Activated naive CD8-positive, alpha-beta T cell treated with anti-CD3 and anti-CD28 coated beads, Interleukin-2, amount 50 U/mL, for 16 hours (primary cell): ENCODE measurements at places on chromosomes 3 and 15.

DNA sequence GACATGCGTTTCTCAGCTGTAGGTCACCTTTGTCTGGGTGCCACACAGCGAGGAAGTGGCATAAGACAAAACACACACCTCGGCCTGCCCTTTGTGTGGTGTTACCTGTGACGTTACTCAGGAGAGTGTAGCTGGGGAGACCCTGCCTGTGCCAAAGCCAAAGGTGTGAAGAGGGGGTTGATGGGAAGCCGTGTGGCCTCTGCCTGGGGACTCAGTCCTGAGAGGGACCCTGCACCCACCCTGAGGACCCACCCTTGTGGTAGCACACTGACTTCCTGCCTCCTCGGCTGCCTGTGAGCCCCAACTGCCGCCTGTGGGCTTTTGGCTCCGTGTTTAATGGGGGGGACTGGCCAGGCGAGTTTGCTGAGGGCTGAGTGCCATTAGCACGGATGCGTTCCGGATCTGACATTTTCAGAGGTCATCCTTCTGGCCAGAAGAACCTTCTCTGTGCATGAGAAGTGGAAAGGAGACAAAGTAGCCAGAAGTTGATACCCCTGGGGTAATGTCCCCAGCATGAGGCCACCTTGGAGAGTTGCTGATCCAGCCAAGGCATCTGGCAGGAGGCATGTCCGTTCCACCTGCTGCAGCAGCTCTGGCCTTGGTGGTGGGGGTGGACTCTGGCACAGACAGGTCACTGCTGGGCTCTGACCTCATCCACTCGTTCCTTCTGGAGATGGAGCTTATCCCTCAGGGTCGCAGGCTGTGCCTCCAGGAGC, 51.8 kb upstream of the FURIN start:
- DNase-seq, result no peak

DNA sequence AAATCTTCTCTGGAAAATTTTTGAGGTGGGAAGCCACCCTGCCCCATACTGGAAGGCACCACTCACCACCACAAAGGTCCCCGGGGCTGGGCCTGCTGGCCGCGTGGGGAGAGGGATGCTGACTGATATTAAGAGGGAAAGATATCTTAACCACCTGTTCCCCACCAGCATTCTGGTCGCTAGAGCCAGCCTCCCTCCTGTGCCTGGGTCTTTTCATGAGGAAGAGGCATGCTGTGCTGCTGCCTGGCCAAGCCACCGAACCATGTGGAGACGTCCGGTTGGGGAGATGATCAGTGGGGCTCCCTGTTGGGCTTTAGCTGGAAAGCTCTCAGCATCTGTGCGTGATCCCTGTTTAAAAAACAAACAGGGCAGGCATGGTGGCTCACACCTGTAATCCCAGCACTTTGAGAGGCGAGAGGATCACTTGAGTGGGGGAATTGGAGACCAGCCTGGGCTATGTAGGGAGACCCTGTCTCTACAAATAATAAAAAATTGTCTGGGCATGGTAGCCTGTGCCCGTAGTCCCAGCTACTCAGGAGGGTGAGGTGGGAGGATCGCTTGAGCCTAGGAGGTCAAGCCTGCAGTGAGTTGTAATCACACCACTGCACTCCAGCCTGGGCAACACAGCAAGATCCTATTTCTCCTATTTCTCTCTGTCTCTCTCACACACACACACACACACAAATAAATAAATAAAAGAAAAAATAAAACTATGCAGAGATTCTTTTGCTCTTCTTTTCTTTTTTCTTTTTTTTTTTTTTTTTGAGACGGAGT, 1.0 kb downstream of the KLHL18 start:
- no peak for DNase-seq

DNA sequence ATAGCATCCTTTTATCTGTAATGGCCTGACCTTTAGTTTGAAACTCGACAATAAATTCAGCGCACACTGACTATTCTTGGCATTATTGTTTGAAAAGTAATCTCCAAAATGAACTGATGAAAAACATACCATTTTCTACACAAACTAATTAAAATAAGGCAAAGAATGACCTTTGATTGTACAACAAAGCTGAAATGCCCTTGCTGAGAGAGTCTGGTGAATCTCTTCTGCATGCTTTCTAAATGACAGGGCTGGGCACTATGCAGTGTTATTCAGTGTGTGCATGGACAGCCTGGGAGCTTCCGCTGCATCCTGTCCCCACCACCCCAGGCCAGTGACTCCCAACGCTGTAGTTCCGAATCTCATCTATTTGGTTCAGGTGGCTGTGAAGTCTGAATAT, 530.8 kb downstream of the FOXP1 start:
- no peak for DNase-seq

DNA sequence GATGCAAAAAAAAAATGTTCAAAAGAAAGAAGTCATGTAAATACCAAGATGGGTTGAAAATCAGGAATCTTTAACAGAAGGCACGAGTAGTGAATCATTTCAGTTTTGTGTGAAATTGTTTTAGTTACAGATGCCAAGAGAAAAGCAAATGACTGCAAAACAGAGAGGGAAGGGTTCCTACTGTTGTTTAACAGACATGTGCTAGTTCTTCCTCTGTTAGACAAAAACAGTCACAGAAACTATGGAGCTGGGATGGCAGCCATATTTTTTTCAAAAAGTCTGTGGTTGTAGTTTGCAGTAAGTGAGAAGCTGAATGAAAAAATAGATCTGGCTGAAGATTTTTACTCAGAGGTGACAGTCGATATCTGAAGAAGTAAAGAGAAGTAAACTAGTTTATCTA, 511.9 kb downstream of the ZIC1 start:
- DNase-seq, result no peak

DNA sequence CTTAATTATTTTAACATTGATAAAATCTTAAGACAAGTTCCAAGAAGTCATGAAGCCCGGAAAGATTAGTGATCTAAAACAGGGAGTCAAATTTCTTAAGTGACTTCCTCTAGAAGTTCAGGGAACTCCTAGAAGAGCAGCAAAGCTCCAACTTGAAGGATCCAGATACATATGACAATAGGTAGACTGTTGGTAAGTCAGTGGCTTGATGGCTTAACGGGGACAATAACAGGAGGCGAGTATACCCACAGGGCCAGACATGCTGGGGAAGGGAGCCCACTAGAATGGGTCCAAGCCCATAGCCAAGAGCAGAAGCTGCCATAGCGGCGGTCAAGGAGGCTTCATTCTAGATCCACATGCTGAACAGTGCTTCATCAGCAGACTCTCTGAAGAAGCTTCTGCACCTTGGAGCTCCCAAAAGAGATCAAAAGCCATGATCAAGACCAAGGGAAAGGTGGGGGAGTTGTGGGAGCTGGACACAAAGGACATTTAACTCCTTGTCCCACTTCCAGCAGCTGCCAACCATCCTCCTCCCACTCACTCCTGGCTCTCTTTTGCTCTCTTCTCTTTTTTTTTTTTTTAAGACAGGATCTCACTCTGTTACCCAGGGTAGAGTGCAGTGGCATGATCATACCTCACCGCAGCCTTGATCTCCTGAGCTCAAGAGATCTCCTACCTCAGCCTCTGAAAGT, 10.2 kb upstream of the CA12 start:
- no peak for DNase-seq

- no peak for DNase-seq
These were observed 1.7 kb upstream of the POC1A start for GRCh38 chr3:52155912-52156311.
